Muscle of leg (tissue), 16 donors: ENCODE measurements at places on chromosomes 2 and 18. TPM values are rescaled to one million over a fixed set of nuclear protein-coding genes. Genes with fewer than 3 reads are reported as not detected.

BMP10 gene
- total RNA-seq: not detected

MEP1B gene
- 0.18 TPM for total RNA-seq

- H3K27me3 ChIP-seq: no peaks in the 10 kb centered on the region
- no peak for DNase-seq
- H3K36me3 ChIP-seq: no peaks in the 10 kb centered on the region
- H3K4me1 ChIP-seq: no peaks in the 10 kb centered on the region
- no peak overlapping the region for H3K4me3 ChIP-seq
- H3K27ac ChIP-seq: no peak overlapping the region
Observed at GRCh38 chr2:60246583-60246982, 306.9 kb downstream of the BCL11A start.

DNA sequence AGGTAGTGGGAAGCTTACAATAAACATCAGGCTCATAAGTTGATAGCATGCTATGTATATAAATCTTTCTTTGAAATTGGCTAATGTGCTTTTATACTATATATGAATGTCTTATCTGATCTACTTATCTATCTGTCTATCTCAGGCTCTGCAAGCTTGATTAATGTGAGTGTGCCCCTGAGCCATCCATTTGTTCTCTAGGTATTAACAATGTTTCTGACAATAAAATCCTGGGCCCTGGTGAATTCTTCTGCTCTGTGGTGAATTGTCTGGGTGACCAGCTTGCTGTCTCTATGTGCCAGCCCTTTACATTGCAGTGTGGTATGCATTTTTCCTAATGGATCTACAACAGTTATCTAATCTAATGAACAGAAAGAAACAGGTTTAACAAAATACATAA lies 295.9 kb downstream of the HRH4 start:
- H3K4me1 ChIP-seq: no peaks in the 10 kb centered on the region
- H3K4me3 ChIP-seq: no peak overlapping the region
- DNase-seq: peak; percentile 23
- no peak overlapping the region for H3K27ac ChIP-seq

DNA sequence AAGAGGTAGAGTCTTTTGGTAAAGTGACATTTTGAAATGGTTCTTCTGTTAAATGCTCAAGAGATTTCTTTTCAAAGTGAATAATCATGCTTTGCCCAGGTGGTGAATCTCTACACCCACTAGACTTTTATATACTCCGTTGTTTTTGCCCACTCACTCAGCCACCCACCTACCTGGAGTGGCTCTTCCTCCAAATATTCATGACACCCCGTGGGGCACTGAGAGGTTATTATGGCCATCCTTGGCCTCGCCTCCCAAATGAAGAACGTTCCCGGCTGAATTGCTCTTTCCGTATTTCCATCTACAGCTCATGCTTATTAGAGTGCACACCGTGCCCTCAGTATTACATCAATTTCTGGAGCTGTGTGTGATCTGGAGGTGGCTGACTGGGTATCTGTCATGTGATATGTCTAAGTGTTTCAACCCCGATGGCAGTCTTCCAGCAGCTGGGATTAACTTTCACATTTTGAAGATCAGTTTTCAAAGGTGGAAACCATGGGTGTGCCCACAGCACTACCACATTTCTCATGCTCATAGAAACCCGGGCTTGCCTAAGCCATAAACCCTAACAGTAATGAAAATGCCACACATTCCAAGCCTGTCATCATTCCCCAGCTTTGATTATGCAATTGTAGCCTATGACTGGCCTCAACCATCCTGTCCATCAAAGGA lies 406.6 kb upstream of the MMADHC start:
- H3K36me3 ChIP-seq: no peaks in the 10 kb centered on the region
- no peak overlapping the region for H3K27ac ChIP-seq

GRCh38 chr18:78934551-78935225 lies 44.9 kb upstream of the SALL3 start:
- H3K4me3 ChIP-seq: no peak overlapping the region
- DNase-seq: no peak
- no peaks in the 10 kb centered on the region for H3K36me3 ChIP-seq

GRCh38 chr2:52077159-52077558 lies 1045.2 kb upstream of the NRXN1 start:
- no peaks in the 10 kb centered on the region for H3K27me3 ChIP-seq
- H3K4me3 ChIP-seq: no peak overlapping the region
- H3K36me3 ChIP-seq: no peaks in the 10 kb centered on the region
- no peak overlapping the region for H3K27ac ChIP-seq
- H3K4me1 ChIP-seq: peaks cover 3% of the 10 kb centered on the region

DNA sequence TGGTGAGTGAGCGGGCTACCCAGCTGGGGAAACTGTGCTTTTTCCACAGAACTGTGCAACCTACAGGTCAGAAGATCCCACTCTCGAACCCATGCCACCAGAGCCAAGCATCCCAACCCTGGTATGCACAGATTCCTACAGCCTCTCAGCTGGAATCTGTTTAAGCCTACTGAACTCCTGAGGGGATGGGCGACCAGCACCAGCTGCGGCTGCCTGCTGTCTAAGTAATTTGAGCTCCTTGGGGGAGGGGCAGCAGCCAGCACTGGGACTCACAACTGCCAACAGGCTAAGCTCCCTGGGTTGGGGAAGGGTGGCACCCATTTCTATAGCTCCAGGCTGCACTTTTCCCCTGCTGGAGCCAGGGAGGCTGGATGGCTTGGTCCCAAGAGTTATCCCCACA lies 11.8 kb downstream of the CYP27C1 start:
- H3K27me3 ChIP-seq: no peaks in the 10 kb centered on the region
- H3K36me3 ChIP-seq: no peaks in the 10 kb centered on the region
- H3K4me1 ChIP-seq: peaks cover 14% of the 10 kb centered on the region
- peak; percentile 71 for DNase-seq
- no peak overlapping the region for H3K4me3 ChIP-seq

GRCh38 chr18:76348267-76349066 lies 146.6 kb downstream of the ZNF516 start:
- no peaks in the 10 kb centered on the region for H3K36me3 ChIP-seq
- no peaks in the 10 kb centered on the region for H3K27me3 ChIP-seq
- no peak for DNase-seq
- H3K27ac ChIP-seq: no peak overlapping the region
- H3K4me1 ChIP-seq: peaks cover 17% of the 10 kb centered on the region

ARHGEF33 gene
- 0.71 TPM for total RNA-seq

DNA sequence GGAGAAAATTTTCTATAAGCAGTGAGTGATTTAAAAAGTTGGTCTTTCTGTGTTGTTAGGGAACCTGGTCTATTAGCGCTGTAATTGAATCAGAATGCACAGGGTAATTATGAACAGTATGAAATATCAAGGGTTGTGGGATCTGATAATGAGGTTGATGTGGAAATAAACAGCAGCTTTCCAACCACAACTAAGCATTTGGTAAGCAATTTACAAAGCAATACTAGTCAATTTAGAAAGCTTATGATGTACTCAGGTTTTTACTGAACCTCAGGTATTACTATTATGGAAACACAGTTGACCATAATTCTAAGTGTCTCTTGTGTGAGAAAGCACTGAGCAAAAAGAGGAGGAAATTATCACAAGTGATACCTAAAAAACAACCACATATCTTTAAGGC lies 11.0 kb upstream of the SMCHD1 start:
- no peak overlapping the region for H3K4me3 ChIP-seq
- no peak for DNase-seq
- H3K4me1 ChIP-seq: no peaks in the 10 kb centered on the region
- H3K36me3 ChIP-seq: no peaks in the 10 kb centered on the region
